Thymus (tissue), 14 donors: ENCODE measurements at places on chromosomes 5 and 9.
A peak's percentile ranks its signal among the peaks of the same experiment; 100 is the strongest.

GRCh38 chr5:149837680-149838269 is 106.8 kb downstream of the PDE6A start:
- H3K27ac ChIP-seq, result no peak overlapping the region
- H3K27me3 ChIP-seq, result no peaks in the 10 kb centered on the region
- DNase-seq, result no peak
- no peaks in the 10 kb centered on the region for H3K36me3 ChIP-seq
- H3K4me1 ChIP-seq, result no peaks in the 10 kb centered on the region

DNA sequence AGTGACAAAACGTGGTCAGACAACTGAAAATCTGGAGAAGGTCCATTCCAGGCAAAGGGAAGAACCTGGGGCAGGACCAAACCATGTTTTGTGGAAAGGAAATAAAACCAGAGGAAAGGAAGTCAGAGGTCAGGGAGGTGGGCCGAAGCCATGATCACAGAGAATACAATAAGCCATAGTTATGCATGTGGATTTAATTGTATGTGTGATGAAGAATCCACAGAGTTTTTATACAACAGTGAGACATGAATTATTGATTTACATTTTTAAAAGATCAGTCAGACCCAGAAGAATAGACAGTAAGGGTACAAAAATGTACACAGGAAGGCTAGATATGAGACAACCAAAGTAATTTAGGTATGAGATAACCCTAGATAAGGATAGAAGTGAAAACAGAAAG is 20.8 kb downstream of the TTC33 start:
- H3K4me3 ChIP-seq, result no peak overlapping the region
- H3K36me3 ChIP-seq, result no peaks in the 10 kb centered on the region
- H3K4me1 ChIP-seq, result no peaks in the 10 kb centered on the region

- H3K4me1 ChIP-seq, result no peaks in the 10 kb centered on the region
- no peaks in the 10 kb centered on the region for H3K36me3 ChIP-seq
- H3K4me3 ChIP-seq, result no peak overlapping the region
- no peaks in the 10 kb centered on the region for H3K27me3 ChIP-seq
- H3K27ac ChIP-seq, result no peak overlapping the region
Observed at GRCh38 chr5:10220248-10220647, 29.4 kb downstream of the ATPSCKMT start.

GRCh38 chr5:107418071-107418470 is 252.7 kb downstream of the EFNA5 start:
- no peak for DNase-seq
- H3K27ac ChIP-seq, result no peak overlapping the region
- no peaks in the 10 kb centered on the region for H3K36me3 ChIP-seq
- no peak overlapping the region for H3K4me3 ChIP-seq
- H3K27me3 ChIP-seq, result no peaks in the 10 kb centered on the region
- no peaks in the 10 kb centered on the region for H3K4me1 ChIP-seq

DNA sequence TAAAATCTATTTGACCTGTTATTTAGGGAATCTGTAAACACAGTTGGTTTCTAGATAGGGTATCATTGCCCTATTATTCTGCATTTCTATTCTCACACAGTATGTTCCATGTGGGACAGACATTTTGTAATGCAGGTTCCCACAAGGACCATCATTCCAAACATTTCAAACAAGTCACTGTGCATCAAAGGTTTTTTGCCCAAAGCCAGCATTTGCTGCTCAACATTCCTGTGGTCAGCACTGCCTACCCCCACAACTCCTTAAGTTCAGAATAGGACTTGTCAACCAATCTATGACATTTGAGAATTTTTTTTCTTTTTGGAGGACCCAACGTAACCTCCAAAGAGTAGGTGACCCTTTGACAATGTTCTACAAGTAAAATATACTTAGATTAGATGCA is 95.7 kb downstream of the LPAR1 start:
- no peak overlapping the region for H3K4me3 ChIP-seq
- no peaks in the 10 kb centered on the region for H3K4me1 ChIP-seq
- H3K27ac ChIP-seq, result no peak overlapping the region
- H3K36me3 ChIP-seq, result no peaks in the 10 kb centered on the region

DNA sequence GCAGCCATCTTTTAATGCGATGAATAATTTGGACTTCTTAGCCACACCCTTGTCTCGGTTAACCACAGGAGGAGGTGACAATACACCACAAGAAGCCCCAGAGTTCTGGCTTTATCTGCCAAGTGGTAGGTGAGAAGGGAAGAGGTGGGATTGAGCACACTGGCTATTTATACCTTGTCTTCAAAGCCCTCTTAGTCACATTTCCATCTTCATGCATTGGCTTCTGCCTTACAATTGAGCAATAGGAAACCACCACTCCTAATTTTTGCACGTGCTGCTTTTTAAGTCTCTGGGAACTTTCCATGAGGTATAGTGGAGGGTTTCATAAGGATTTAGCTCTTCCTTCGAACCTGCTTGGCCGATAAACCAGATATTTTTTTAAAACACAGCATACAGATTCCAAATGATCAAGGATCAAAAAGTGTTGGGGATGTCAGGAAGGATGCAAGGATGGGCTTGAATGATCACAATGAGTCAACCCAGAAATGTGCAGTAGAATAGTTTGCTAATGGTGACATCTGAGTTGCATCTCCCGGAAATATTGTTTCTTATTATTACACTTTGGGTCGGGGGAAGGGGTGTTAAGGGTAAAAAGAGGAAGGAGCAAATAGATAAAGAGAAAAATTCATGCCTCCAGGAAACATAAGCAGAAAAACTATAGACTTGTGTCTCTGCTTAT is 25.5 kb downstream of the PLAC8L1 start:
- H3K4me1 ChIP-seq, result peaks cover 2% of the 10 kb centered on the region
- no peaks in the 10 kb centered on the region for H3K36me3 ChIP-seq
- DNase-seq, result no peak
- no peak overlapping the region for H3K4me3 ChIP-seq

DNA sequence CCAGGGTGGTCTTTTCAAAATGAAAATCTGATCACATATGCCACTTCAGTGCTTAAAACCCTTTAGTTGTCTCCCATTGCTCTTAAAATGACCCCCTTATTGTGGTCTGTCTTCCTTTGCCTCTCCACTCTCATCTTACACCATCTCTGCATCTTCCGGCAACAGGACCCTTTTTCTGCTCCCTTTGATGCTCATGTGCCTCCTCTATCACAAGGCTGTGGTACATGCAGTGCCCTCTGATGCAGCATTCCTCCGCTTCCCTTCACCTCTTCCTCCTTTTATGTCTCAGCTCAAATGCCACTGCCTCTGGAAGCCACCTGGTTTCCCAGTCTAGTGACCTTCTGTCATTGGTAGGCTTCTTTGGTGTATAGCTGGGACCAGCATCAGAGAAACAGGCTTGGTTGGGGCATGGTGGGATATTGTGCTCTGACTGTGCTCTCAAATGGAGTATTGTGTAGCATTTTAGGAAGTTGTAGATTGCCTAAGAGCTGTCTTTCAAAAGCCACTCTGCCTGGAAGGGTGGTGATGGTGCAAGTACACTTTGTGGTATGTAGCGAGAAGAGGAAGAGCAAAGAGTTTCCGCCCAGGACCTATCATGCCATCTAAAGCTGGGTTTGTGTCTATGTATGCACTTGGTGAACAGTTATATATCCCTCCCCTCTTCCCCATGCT is 28.1 kb downstream of the ARHGAP26 start:
- H3K4me3 ChIP-seq, result peak overlapping the region; percentile 19
- no peaks in the 10 kb centered on the region for H3K36me3 ChIP-seq
- peak; percentile 75 for DNase-seq
- H3K27me3 ChIP-seq, result no peaks in the 10 kb centered on the region
- H3K27ac ChIP-seq, result peak overlapping the region; percentile 77
- peaks cover 60% of the 10 kb centered on the region for H3K4me1 ChIP-seq

DNA sequence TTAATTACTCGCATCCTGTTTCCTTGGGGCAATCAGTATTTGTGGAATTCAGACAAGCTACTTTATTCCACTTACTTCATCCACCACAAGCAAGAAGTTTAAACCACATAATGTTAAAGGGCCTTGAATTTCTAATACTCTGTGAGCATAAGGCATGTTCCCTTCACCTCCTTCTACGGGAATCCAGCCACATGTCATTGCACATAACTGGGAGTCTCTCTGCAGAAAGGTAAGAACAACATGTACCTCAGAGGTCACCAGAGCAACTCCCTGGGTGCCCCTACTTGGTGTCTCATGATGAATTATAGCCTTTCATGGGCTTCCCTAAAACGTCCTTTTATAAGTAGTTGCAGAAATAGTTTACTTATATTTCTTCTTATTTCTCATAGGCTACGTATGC is 553.2 kb downstream of the DTWD2 start:
- no peaks in the 10 kb centered on the region for H3K36me3 ChIP-seq
- no peaks in the 10 kb centered on the region for H3K27me3 ChIP-seq
- no peak overlapping the region for H3K27ac ChIP-seq
- DNase-seq, result no peak

DNA sequence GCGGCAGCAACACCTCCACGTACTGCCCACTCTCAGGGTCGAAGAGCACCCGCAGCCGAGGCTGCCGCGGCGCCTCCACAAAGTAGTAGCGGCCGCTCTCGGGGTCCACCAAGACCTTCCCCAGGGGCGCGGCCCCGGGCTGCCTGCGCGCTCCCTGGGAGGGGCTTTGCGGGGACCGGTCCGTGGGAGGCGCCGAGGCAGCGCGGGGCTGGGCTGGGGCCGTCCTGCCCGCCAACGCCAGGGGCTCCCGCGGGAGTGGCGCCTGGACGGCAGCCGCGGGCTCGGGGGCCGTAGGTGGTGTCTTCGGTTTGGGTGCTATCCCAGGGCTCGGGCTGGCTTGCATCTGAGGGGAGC is 2.6 kb upstream of the MZB1 start:
- no peaks in the 10 kb centered on the region for H3K36me3 ChIP-seq
- H3K27me3 ChIP-seq, result peaks cover 38% of the 10 kb centered on the region
- H3K4me1 ChIP-seq, result peaks cover 86% of the 10 kb centered on the region
- peak overlapping the region; percentile 79 for H3K4me3 ChIP-seq
- H3K27ac ChIP-seq, result peak overlapping the region; percentile 76

DNA sequence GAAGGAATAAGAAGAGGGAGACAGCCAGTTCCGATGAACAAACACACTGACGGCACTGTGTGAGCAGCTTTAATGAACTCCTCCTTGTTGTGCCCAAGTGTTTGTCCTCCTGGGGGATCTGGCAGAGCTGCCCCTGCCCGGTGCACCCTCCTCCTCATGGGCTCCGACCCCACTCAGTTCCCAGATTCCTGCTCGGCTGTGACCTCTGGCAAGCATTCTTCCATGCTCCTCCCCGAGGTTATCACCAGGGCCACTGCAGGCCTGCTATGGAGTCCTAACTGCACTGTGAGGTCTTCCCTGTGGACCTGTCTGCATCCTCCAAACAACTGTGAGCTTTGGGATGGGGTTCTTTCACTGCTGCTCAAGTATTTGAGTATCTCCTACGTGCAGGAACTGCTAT is 142.2 kb downstream of the DCP2 start:
- DNase-seq, result no peak
- H3K36me3 ChIP-seq, result no peaks in the 10 kb centered on the region
- H3K27ac ChIP-seq, result no peak overlapping the region
- peaks cover 2% of the 10 kb centered on the region for H3K27me3 ChIP-seq
- H3K4me1 ChIP-seq, result peaks cover 10% of the 10 kb centered on the region
- H3K4me3 ChIP-seq, result no peak overlapping the region

- DNase-seq, result no peak
- H3K4me3 ChIP-seq, result no peak overlapping the region
- H3K27me3 ChIP-seq, result no peaks in the 10 kb centered on the region
- H3K27ac ChIP-seq, result peak overlapping the region; percentile 20
Observed at GRCh38 chr5:143231416-143231815, 172.1 kb downstream of the NR3C1 start.

GRCh38 chr5:78659714-78660113 is 11.1 kb upstream of the LHFPL2 start:
- H3K27ac ChIP-seq, result no peak overlapping the region
- no peaks in the 10 kb centered on the region for H3K4me1 ChIP-seq
- no peaks in the 10 kb centered on the region for H3K27me3 ChIP-seq
- H3K36me3 ChIP-seq, result no peaks in the 10 kb centered on the region
- no peak overlapping the region for H3K4me3 ChIP-seq
- DNase-seq, result no peak

GRCh38 chr5:101664071-101664791 is 631.9 kb downstream of the SLCO4C1 start:
- no peak overlapping the region for H3K4me3 ChIP-seq
- no peaks in the 10 kb centered on the region for H3K4me1 ChIP-seq
- no peaks in the 10 kb centered on the region for H3K27me3 ChIP-seq
- H3K36me3 ChIP-seq, result no peaks in the 10 kb centered on the region
- no peak overlapping the region for H3K27ac ChIP-seq
- no peak for DNase-seq

DNA sequence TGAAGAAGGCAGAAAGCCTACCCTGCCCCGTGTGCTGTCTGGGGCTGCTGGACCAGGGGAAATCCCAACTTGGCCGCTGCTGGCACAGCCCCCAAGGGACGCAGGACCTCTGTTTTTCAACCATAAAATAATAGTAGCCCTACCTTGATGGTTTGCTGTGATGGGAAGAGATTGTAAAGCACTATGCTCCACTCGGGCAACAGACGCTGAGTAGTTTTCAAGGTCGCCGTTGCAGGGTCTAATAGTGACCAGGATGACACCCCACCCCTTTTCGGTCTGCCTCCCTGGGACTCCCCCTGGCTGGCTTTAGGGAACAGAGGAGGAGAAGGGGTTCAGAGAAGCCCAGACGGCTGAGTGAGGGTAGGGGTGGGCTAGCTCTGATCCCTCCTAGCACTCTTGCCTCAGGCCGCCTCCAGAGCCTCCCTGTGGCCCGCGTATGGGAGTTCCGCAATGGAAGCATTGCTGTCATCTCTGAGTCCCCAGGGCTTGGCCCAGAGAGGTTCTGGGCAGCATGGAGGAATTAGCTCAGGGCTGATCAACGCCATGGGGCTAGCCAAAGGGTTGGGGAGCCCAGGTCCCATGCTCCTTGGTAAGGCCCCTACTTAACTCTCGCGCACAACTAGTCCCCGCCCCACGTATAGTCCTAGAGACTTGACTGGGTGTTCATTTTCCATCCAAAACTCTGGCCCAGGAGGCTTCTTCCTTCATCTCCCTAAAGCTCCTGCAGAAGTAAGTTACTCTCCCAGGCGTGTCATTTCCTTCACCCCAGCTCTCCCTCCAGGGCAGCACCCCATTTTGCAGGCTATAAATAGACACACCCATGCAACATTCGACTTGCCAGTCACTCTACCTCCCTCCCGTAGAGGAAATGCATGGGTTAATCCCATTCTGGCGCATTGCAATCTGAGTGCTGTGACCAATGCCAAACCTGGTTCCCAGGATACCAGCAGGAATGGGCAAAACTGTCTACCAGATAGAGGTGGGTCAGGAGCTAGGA is 1.1 kb upstream of the IRF1 start:
- peaks cover 27% of the 10 kb centered on the region for H3K36me3 ChIP-seq
- no peaks in the 10 kb centered on the region for H3K27me3 ChIP-seq
- peaks cover 74% of the 10 kb centered on the region for H3K4me1 ChIP-seq

- DNase-seq, result no peak
- H3K36me3 ChIP-seq, result no peaks in the 10 kb centered on the region
- no peaks in the 10 kb centered on the region for H3K27me3 ChIP-seq
- H3K4me3 ChIP-seq, result no peak overlapping the region
- H3K27ac ChIP-seq, result no peak overlapping the region
- H3K4me1 ChIP-seq, result no peaks in the 10 kb centered on the region
Observed at GRCh38 chr9:82538634-82539033, 524.3 kb downstream of the RASEF start.

- H3K4me1 ChIP-seq, result no peaks in the 10 kb centered on the region
- H3K4me3 ChIP-seq, result no peak overlapping the region
- no peaks in the 10 kb centered on the region for H3K36me3 ChIP-seq
- H3K27ac ChIP-seq, result no peak overlapping the region
- H3K27me3 ChIP-seq, result no peaks in the 10 kb centered on the region
Observed at GRCh38 chr9:78351816-78352215, 54.9 kb downstream of the PSAT1 start.

GRCh38 chr5:127785098-127785927 is 82.1 kb downstream of the CCDC192 start:
- H3K36me3 ChIP-seq, result no peaks in the 10 kb centered on the region
- no peaks in the 10 kb centered on the region for H3K4me1 ChIP-seq
- no peaks in the 10 kb centered on the region for H3K27me3 ChIP-seq
- H3K27ac ChIP-seq, result no peak overlapping the region
- DNase-seq, result no peak

GRCh38 chr5:102782217-102782872 is 27.2 kb downstream of the PAM start:
- H3K27ac ChIP-seq, result no peak overlapping the region
- no peaks in the 10 kb centered on the region for H3K36me3 ChIP-seq
- H3K4me1 ChIP-seq, result no peaks in the 10 kb centered on the region
- no peak for DNase-seq
